Activated T-cell treated with anti-CD3 and anti-CD28 coated beads for 48 hours (primary cell): ENCODE measurements at places on chromosomes 5 and 9.

GRCh38 chr9:89137542-89138462 is 40.8 kb downstream of the SHC3 start:
- no peak for DNase-seq

- no peak for DNase-seq
Observed at GRCh38 chr5:128815201-128815600, 150.1 kb upstream of the SLC27A6 start.

- no peak for DNase-seq
Observed at GRCh38 chr5:150413176-150413901, 629 bp upstream of the CD74 start.

DNA sequence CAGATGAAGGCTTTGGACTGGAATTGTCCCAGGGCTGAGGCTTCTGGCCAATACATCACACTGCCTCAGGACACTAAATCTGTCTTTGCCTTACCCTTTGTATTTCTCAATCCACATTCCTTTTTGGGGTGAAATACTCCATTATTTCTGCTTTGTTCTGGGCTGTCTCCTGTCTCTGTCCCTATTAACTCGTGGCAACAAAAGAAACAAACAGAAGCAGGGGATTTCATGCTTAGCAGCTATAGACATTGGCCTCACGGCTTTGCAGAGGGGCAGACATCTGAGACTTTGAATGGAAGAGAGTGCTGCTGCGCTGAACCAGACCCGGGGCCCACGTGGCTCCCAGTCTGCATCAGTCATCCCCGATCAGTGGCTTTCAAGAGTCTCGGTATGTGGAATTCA is 129.7 kb downstream of the ARL15 start:
- no peak for DNase-seq

DNA sequence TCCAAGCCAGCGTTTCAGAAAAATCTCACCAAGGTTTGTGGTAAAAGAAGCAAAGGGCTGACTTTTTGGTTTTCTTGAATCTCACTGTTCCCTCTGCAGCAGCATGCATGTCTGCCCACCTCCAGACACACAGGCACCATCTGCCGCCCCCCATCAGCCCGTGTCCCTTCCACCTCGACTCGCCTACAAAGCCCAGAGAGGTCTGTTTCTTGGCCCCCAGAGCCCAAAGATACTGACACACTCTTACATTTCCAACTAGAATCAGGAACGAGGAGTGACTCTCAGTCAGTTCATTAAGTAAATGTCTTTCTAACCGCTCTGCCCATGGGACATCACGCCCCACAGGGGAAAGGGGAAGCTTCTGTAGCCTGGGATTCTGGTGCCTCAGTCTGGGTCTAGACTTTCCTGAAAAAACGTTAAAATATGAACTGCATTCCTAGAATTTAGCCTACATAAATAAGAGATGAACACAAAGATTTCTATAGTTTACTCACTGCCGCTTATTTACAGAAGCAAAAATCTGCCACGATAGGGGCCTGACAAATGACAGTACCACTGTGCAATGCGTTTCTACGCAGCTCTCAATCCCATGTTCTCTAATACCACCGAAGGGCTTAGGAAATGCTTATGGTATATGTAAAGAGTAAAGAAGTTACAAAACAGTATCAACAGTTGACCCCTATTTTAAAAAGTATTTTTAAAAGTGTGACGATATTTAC is 4.1 kb downstream of the IL4 start:
- DNase-seq: no peak

GRCh38 chr9:116860509-116861120 is 173.5 kb downstream of the TRIM32 start:
- peak; percentile 5 for DNase-seq

- no peak for DNase-seq
Observed at GRCh38 chr9:81915801-81916505, 12.3 kb upstream of the SPATA31D4 start.

GRCh38 chr5:125056671-125057485 is 310.4 kb upstream of the ZNF608 start:
- DNase-seq: no peak

DNA sequence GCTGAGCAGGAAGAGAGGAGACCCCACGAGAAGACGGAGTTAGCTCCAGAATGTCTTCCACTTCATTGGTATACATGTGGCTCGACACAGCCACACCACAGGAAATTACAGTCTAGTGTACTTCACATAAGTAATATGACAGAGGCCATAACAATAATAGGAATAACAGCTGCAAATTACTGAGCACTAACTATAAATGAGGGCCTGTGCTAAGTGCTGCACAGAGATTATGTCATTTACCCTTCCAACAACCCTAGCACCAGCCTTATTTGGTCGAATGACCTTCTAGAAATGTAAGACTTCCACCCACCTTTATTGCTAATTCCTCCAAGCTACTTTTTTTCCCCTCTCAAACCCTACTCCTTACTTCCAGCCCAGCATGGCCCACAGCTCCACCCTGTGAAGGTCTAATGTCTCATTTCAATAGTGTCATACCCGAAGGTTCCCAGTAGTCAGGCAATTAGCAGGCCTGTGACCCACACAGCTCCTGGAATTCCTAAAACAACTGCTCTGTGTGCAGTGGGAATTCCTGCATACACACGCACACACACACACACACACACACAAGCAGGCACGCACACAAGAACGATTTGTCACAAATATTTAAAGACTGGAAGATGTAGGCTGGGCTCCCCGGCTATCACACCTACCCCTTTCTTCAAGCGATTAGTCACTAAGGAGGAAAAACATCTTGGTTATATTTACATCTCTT is 134.5 kb downstream of the FRMD3 start:
- no peak for DNase-seq

- DNase-seq: no peak
Observed at GRCh38 chr9:20781092-20781491, 97.0 kb downstream of the FOCAD start.

- DNase-seq: peak; percentile 4
Observed at GRCh38 chr9:86667307-86667706, 280.0 kb downstream of the GAS1 start.

GRCh38 chr5:28748446-28748845 is 1710.1 kb upstream of the CDH9 start:
- no peak for DNase-seq

GRCh38 chr5:179393078-179393477 is 47.8 kb upstream of the ADAMTS2 start:
- DNase-seq: no peak

DNA sequence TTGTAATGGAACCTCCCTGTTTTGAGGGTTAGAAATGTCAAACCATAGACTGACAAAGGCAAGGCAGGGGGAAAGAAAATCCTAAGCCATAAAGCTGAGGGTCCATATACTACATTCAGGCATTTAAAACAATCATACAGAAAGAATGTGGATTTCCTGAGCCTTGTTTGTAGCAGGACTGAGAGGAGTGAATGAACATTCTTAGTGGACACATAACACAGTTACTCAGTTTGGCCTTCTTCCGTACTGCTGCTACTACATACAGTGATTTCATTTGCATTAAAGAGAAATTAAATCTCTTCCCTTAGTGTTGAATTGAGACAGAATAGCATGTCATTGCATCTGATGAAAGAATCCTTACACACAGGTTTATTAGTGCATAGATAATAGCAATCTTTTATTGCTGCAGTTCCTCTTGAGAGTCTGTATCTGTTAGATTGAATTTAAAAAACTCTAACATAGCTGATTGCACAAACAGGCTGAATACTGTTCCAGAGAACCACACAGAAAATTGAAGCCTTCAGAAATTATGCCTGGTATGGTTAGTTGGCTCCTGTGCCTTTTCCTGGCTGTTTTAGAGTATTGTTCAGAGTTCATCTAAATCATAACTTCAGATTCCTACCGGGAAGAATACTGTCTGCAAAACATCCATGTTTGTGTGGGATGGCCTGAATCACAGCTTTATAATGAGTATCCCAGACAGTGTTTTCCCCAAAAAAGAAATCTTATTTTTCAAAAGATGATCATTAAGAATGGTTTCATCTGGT is 2.0 kb upstream of the MTX3 start:
- no peak for DNase-seq

GRCh38 chr9:35340046-35340445 is 149.9 kb upstream of the RUSC2 start:
- no peak for DNase-seq

- no peak for DNase-seq
Observed at GRCh38 chr5:157356576-157356975, 90.7 kb downstream of the CYFIP2 start.

- DNase-seq: no peak
Observed at GRCh38 chr9:117403848-117404247, 11.0 kb downstream of the ASTN2 start.

DNA sequence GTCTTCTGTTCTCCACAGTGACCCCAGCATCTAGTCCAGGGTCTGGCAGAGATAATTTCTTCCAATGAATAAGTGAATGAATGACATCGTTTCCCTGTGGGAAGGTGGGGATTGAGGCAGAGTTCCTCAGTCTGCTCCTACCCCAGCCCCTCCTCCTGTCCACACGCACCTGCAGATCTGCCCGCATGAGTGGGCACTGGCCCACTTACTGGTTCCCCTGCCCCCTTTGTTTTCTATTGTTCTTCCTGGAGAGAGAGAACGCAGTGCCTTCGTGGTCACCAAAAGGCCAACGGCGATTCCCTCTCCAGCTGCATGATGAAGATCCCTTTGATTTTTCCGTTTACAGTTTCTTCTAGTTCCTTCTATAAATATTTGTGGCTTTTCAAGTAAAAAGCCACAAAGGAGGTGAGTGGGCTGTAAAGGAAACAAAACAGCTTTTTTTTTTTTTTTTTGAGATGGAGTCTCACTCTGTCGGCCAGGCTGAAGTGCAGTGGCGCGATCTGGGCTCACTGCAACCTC is 5.8 kb upstream of the FPGS start:
- DNase-seq: no peak

GRCh38 chr9:35910613-35911359 is 1.5 kb downstream of the SPAAR start:
- DNase-seq: peak; percentile 20

DNA sequence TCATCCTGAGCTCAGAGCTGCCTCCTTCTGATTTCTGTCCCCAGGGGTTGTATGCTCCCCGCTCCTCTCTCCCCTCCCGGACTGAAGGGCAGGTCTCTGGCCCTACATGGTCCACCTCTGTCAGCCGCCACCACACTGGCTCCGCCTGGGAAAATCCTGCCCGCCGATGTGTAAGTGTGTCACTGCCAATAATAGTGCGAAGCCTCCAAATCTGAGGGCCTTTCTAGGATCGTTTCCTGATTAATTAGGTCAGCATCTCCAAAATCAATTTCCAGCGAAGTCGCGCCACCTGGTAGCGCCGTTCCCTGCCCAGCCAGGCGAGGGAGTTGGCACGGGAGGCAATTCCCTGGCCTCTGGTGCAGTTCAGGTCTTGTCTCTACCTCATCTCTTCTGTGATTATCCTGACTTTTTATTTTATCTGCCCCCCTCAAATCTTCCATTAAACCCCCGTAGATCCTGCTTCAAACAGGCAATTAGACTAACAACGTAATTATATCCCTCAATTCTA is 73.5 kb downstream of the ZNF618 start:
- no peak for DNase-seq

DNA sequence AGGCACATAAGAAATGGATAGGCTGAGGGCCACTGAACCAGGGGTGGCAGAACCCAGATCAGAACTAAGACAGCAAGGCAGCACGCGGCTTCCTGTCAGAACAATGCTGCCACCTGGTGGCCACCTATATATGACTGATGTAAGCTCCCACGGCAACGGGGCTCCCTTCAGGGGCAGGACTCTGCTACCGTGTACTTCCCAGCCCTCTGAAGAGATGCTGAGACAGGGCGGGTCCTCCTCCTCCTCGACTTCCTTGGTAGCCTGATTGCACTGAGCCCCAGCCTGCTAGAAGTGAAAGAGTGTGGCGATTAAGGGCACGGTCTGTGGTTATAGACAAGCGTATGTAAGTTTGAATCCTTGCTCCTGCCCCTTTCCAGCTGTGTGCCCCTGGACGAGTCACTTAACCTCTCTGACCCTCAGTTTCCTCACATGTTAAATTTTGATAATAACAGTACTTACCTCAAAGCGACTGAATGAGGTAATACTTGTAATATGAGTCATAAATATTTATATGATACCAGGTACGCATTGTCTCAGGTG is 13.3 kb downstream of the RPS14 start:
- DNase-seq: peak; percentile 84

GRCh38 chr5:176916337-176916736 is 17.2 kb upstream of the HK3 start:
- no peak for DNase-seq

DNA sequence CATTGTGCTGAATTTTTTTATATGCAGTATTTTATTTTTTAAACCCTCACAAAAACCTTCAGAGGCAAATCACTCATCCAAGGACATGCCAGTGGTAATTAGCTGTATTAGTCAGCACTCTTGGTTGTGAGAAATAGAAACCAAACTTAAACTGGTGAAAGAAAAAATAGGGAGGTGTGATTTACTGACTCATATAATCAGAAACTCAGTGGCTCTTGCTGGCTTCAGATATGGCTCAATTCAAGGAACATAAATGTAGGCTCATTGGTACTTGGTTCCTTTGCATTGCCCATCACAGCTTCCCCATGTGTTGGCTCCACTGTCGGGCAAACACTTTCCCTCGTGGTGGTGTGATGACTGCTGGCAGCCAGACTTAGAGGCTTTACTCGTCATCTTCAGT is 497.2 kb downstream of the MAT2B start:
- DNase-seq: no peak

- DNase-seq: no peak
Observed at GRCh38 chr5:32869216-32869615, 158.1 kb downstream of the NPR3 start.

DNA sequence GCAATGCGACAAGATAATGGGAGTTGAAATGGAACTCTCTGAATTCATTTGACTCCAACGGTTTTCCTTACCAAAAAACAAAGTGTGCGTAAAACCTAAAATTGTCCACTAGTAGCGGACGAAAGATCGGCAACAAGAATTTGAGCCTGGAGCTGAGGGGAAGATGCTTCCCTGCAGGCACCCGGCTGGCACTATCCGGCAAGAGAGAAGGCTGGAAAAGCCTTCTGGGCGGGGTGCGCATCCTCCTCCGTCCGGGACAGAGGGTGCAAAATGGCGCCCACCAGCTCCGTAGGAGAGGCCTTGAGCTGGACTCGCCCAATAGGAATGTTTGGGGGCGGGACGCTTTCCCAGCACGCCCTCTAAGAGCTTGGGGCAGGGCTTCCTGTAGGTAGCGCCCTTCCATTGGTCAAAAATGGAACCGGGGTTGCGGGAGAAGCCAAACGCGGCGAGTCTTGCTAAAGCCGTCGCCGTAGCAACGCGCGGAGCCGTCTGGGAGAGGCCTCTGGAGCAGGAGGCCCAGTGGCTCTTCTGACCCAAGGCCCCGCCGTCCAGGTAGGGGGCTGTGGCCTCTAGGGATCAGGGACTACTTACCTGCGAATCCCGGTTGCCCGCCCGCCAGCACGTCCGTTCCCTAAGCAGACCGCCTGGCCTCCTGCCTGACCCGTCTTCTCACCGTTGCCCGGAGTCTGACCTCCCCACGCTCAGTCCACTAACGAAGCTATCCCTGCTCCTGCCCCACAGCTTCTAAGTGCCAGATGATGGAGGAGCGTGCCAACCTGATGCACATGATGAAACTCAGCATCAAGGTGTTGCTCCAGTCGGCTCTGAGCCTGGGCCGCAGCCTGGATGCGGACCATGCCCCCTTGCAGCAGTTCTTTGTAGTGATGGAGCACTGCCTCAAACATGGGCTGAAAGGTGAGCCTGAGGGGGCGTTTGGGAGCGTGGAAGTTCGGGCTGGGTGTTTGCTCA is 9.2 kb downstream of the RUFY1 start:
- DNase-seq: peak; percentile 87

- no peak for DNase-seq
Observed at GRCh38 chr5:39108987-39109386, 34.8 kb upstream of the RICTOR start.
